ENCODE measurements at places on chromosomes 5 and 9.

DNA sequence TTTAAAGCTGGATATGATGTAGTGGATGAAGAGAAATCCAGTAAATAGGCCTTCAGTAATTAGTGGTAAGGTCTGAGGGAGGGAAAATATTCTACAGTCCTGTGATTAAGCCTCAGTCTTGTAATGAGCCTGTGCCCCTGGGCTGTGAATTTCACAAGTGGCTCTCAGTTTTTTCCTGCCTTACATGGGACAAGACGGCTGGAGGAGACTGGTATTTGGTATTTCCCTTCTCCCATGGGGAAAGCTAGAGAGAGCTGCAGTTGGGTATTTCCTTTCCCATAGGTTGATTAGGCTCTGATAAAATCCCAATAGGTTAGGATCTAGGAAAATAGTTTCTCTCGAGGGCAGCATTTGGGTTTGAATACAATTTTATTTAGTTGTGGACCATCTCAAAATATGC lies 62.2 kb upstream of the GNA14 start:
- DNase-seq: no peak

DNA sequence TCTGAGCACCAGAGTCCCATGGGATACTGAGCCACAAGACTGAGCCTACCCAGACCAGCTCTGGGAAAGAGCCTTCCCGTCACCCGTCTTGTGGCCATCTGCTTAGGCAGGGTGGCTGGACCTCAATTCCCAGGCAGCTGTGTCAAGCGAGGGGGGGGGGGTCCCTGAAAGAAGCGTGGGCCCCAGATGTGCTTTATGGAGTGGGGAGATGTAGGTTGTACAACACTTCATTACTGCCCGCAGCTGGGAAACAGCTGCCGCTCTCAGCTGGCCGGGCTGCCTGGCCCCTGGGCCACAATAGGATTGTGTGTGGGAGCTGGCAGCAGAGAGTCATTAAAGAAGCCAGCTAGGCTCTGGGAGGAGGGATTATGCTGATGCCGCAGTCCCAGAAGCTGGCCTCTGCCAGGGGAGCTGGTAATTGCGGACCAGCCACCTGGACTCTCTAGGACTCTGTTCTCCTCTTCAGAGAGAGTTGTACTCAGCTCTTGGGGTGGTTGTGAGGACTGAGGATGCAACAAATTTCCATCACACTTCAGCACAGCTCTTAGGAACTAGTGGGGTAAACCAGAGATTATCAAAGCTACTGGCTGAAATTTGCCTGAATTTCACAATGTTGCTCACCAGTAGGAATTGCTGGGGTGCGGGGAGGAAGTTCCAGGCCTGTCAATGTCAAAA lies 145.4 kb downstream of the GADD45G start:
- DNase-seq: peak; percentile 80

- DNase-seq: no peak
Observed at GRCh38 chr5:58241389-58241788, 218.5 kb downstream of the PLK2 start.

GRCh38 chr5:113170707-113171106 lies 194.1 kb downstream of the DCP2 start:
- peak; percentile 64 for DNase-seq

- no peak for DNase-seq
Observed at GRCh38 chr5:44663991-44664710, 144.6 kb upstream of the MRPS30 start.

DNA sequence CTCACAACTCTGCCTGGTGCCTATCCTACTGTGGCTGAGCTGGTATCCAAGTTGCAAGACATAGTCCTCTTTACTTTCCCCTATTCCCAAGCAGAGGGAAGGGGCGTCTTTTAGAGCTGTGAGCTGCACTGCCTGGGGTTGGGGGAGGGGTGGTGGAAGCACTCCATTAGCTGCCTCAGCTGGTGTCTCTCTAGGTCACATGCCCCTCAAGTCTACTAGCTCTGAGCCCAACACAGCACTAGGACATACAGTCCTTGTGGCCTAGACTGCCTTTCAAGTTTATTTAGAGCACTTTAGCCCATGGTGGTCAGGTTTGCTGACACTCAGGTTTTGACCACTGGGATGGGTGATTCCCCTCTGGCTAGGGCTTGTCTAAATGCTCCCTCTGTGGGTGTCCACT lies 54.7 kb downstream of the SREK1 start:
- no peak for DNase-seq
